ENCODE measurements at places on chromosomes 3 and 15. TPM values are rescaled to one million over a fixed set of nuclear protein-coding genes. Genes with fewer than 3 reads are reported as not detected.

DNA sequence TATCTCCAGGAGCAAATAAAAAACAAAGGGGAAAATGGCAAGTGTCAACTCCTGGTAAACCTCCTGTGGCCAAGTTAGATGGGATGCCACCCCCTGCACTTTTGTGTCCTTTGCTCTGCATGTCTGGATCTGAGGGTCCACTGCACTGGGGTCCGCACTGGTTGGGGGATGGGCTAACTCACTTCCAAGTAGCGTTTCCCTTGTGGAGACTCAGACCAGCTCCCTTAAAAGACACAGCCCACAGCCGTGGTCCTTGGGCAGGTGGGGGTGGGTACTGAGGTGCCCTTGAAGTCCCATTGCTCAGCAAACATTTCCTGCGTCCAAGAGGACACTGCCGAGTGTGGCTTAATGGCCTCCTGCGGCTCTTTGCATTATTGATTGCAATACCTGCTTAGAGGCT, 188.2 kb downstream of the MEGF11 start:
- DNase-seq = no peak

GRCh38 chr3:98513091-98513511, 9.6 kb downstream of the CLDND1 start:
- no peak for DNase-seq

HRG gene
- 2.1 TPM for polyA plus RNA-seq

- DNase-seq = no peak
Measured at GRCh38 chr3:114421204-114421603, 127.4 kb downstream of the TIGIT start.

- DNase-seq = no peak
Measured at GRCh38 chr15:42157981-42158765, 1.7 kb upstream of the PLA2G4F start.

DNA sequence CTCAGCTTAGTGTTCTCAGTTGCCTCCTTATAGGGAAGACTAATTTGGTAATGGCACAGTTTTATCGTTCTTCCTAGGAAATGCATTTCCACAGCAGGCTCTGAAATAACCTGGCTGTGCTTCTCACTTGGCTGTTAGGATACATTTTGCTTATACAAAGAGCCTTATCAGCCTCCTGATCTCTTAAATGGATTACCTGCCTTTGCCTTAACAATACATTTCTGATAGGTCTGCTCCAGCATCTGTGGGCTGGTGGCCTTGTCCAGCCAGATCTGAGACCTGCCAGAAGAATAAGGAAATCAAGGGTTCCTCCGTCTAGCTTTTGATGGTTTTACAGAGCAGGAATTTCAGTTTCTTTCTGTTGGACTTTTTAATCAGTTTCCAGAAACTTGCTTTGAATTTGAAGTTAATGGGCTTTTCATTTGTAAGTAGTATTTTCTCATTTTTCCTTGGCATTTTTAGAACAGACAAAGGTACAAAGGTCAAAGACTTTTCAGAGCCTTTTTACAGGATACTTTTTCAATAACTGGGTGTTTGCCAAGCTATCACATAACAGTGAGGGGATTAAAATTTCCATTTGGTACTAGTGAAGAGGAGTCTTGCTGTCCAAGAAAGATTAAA, 116.3 kb downstream of the AKAP13 start:
- no peak for DNase-seq

TAGLN3 gene
- 2.1 TPM for polyA plus RNA-seq

DNA sequence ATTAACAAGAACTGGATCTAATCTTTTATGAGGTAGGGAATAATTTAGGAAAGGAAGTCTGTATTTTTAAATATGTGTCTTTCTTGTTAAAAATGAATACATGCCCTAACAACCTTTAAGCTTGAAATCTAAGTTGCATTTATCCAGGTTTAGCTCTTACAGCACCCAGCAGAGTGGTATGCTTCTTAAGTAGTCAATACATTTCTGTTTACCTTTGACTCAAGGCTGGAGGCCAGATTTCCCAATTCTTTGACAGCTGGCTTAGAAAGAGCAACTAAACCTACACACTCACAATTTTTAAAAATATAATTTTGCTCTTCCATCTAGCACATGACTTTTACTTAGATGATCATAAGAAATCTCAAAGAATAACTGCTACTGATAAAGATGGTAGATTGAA, 148.9 kb downstream of the DPH6 start:
- no peak for DNase-seq

DNA sequence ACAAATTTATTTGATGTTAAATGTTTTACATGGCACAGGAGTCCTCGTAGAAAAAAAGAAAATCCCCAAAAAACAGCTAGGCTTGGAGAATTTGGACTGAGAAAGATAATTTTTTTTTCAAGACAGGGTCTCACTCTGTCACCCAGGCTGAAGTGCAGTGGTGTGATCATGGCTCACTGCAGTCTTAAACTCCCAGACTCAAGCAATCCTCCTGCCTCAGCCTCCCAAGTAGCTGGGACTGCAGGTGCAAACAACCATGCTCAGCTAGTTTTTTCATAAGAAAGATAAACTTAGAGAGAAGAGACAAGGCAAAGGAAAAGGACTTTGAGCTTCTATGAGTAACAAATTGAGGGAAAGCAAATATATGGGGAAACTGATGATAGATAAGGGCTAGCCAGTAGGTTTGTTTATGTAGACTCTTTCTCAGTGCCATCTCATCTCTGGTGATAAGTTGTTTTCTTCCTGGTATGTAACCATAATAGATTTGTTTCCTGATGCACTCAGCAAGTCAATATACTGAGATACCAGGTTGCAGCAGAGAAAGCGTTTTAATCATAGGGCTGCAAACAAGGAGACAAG, 13.1 kb upstream of the TRMT10C start:
- DNase-seq = no peak

SKOR1 gene
- 0.29 TPM for polyA plus RNA-seq

CCR8 gene
- polyA plus RNA-seq = not detected

SIDT1 gene
- 2.6 TPM for polyA plus RNA-seq
